Ammon's horn (tissue), 1 donor: ENCODE measurements at places on chromosomes 1 and 21.

- no peak for DNase-seq
These were observed 149.3 kb downstream of the BRINP3 start for GRCh38 chr1:190328361-190328760.

DNA sequence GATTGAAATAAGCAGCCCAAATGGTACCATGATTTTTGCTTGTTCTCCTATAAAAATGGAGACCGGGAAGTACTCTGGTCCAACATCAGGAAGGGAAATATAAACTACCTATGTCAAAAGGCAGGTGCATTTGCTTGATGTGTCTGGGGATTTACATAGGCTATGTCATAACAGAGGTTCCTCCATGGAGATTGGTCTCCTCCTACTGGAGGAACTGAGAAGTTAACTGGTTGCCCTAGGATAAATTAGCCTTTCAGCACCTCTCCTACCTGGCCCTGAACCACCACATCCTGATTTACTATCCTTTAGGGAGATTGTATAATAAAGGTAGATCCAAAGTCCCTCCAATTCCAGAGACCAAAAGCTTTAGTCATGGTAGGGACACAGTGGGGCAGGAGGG is 1109.3 kb upstream of the B3GALT2 start:
- no peak for DNase-seq

DNA sequence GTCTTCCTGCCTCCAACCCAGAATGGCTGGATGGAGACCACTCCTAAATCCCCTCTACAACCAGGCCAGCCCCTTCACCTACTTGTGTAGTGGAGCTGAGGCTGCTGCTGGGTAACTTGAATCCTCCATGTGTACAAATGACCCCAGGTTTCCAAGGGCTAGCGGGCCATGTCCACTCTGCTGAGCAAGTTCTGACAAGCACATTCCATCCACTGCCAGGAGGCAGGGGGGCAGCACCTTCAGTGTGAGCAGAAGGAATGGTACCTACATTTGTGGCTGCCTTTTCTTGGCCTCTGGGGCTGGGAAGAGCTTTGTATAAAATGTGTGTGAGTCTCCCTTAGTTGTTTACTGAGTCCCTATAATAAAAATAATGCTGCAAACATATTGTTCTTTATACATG is 14.5 kb downstream of the KIAA0040 start:
- DNase-seq, result no peak

- DNase-seq, result peak; percentile 82
These were observed 22.4 kb downstream of the CHI3L2 start for GRCh38 chr1:111249960-111250359.

DNA sequence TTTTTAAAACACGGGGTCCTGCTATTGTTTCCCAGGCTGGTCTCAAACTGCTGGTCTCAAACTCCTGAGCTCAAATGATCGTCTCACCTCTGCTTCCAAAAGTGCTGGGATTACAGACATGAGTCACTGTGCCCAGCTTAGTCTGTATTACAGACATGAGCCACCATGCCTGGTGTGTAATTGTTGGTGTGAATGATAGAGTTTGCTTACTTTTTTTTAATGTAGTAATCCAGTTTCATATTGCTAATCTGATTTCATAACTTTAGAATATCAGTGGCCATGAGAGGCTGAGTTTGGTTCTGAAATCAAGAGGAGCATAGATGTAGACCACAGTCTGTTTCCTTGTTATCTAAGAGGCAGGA is 3.4 kb downstream of the EPB41 start:
- DNase-seq, result no peak

GRCh38 chr1:163069142-163069541 is at the start of gene RGS4:
TSS of gene RGS4 (plus strand) at chr1:163069361. CDS start at chr1:163069485, 124 bp downstream.
- peak; percentile 81 for DNase-seq

DNA sequence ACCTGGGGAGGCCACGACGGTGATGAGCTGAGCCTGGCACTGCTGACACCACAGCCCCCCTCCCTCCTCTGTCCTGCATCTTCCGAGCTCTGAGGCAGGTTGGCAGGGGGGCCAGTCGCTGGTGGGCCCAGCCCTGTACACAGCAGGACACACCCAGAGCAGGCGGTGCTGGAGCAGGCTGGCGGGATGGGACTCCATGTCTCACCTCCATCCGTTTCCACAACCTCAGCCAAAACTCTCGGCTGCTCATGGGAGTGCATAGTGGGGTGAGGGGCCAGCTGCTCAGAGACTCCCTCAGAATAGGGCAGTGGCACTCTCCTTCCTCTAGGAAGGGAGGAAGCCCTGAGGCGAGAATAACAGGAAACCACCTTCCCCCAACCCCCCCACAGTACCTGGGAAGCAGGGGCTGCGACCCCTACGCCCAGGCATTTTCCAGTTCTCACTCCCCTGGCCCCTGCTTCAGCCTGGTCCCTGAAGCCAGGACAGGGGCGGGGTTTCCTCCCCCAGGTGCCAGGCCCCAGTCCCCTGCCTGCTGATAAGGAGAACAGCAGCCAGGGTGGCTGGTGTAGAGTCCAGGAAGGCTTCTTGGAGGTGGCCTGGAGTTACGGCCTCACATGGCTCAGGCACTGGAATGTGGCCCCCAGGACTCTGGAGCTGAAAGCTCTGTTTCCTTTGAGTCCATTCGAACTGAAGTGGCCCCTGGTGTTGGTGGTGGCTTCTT is 3.2 kb upstream of the IBA57 start:
- DNase-seq, result no peak

DNA sequence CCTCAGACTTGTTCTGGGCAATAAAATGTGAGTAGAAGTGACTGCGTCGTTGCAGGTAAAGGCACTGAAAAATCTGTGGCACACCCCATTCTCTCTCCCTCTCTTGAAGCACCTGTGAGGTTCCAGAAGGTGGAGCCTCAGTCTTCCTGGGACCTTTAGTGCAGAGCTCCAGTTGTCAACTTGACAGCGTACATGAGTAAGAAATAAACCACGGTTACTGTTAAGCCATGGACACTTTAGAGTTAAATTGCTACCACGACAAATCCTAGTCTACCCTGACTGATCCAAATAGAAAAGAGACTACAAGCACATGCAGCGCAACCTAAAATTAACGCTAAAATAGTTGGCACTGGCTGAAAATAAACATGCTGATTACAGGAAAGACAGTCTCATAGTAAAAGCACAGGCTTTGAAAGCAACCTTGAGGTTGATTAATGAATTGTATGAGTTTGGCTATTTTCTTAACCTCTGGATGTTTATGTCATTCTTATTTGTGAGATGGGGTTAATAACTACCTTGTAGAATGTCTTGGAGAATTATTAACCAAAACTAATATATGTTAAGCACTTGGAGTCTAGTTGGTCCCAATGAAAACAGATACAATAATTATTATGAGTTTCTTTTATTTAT is 93.0 kb upstream of the PLPPR4 start:
- no peak for DNase-seq

DNA sequence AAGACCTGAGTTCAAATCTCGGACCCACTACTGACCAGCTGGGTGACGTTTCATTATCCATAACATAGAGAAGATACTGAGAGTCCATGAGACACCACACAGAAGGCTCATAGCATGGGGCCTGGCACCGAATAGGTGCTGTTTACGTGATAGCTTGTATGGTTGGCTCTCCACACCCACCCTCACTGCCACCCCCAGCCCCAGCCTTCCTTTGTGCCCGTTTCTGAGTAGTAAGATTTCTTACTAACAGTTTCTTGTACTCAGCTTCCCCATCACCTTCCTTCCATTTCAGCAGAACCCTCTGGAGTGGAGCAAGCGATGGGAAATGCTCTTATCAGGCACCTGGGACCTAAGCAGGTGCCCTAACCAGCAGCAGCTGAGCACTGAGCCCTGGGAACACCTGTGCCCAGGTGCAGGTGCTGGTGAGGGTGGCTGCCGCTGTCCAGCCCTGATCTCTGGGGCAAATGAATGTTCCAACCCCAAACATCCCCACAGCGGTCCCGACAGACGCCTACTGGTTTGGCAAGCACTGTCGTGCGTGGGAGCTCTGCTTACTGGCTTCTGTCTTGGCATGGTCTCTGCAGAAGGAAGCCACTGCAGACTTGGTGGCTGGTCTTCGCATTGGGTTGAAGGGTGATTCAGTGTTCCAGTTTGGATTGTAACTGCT is 225.4 kb downstream of the CAMTA1 start:
- peak; percentile 38 for DNase-seq

GRCh38 chr1:242002510-242002909 is 3.6 kb upstream of the MAP1LC3C start:
- no peak for DNase-seq

GRCh38 chr1:21290546-21290944 is 282 bp upstream of the ECE1 start:
- no peak for DNase-seq

DNA sequence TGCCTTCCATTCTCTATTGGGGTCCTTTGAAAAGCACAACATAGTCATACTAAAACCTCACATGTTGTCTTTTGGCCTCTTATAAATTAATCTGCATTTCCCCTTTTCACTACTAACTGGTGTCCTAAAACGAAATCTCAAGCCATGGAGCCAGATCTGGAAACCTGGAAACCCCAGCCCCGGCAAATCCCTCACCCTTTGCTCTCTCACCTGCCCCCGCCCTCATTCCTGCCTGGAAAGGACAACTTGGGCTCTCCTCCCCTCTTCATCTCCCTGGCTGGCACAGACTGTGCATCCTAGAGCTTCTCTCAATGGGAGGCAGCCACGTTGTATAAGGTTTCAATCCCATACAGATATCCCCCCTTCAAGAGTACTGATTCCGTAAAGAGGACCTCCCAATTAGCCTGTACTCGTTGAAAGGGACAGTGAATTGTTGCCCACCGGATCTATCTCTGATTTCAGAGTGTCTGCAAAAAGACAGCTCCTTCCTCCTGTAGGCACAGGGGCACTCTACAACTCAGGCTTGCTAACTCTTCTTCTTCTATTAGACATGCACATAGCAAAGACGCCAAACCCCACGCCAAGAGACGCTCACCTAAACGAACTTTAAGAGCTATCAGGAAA is 1.4 kb downstream of the DUSP10 start:
- DNase-seq, result no peak

GRCh38 chr1:93652323-93652949 is 29.2 kb downstream of the BCAR3 start:
- no peak for DNase-seq

DNA sequence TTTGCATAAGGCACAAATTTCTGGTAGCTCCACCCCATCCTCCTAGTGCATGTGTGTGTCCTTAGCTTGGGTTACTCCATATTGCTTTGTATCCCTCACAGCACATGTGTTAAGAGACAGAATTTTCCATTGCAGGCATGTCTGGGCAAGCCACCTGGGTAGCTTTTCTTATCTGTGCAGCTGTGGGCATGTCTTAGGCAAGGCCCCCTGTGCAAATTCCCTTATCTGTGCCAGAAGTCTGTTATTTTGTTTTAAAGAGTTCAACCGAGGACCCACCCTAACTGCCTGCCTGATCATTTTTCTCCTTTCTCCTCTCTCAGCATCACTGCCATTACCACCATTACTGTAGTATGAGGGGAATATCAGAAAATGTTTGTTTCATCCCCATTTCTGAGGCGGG is 131.9 kb downstream of the CYYR1 start:
- no peak for DNase-seq

- DNase-seq, result no peak
These were observed 483.6 kb downstream of the LTN1 start for GRCh38 chr21:28509031-28509430.

DNA sequence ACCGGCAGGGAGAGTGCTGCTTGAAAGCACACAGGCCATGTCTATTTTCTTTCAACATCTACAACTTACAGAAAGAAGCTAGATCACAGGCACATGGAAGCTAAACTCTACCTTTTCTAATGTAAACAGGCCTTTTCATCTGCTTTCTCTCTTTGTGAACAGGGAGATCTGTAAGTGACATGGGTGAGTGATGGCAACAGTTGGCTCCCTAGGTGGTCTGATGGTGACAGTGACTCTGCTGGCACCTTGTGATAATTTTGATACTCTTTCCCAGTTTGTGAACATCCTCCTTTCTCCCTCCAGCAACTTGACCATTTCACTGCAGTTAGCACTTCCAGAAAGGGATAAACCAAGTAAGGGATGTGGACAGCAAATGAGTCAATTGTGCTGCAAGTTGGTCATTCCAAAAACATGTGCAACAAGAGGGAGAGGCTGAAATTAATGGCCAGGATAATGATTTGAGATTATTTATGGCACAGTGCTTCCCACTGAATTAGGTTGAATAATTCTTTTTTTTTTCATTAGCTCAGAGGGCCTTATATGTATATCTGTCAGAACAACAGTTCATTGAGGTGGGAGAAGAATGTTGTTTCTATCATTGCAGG is 89.5 kb downstream of the XCL2 start:
- no peak for DNase-seq

GRCh38 chr21:21233051-21233450 is 234.8 kb downstream of the NCAM2 start:
- DNase-seq, result no peak

DNA sequence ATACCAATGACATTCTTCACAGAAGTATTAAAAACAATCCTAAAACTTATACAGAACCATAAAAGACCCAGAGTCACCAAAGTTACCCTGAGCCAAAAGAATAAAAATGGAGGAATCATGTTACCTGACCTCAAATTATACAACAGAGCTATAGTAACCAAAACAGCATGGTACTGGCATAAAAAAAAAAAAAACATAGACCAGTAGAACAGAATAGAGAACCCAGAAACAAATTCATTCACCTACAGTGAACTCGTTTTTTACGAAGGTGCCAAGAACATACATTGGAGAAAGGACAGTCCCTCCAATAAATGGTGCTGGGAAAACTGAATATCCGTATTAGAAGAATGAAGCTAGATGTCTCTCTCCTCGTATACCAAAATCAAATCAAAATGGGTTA is 2.6 kb upstream of the GNG5 start:
- DNase-seq, result no peak

- no peak for DNase-seq
These were observed 485.9 kb downstream of the LMO4 start for GRCh38 chr1:87814573-87814972.

- DNase-seq, result no peak
These were observed 1156.5 kb downstream of the NCAM2 start for GRCh38 chr21:22154579-22155274.

- DNase-seq, result no peak
These were observed 16.0 kb downstream of the ITPKB start for GRCh38 chr1:226722901-226723656.

DNA sequence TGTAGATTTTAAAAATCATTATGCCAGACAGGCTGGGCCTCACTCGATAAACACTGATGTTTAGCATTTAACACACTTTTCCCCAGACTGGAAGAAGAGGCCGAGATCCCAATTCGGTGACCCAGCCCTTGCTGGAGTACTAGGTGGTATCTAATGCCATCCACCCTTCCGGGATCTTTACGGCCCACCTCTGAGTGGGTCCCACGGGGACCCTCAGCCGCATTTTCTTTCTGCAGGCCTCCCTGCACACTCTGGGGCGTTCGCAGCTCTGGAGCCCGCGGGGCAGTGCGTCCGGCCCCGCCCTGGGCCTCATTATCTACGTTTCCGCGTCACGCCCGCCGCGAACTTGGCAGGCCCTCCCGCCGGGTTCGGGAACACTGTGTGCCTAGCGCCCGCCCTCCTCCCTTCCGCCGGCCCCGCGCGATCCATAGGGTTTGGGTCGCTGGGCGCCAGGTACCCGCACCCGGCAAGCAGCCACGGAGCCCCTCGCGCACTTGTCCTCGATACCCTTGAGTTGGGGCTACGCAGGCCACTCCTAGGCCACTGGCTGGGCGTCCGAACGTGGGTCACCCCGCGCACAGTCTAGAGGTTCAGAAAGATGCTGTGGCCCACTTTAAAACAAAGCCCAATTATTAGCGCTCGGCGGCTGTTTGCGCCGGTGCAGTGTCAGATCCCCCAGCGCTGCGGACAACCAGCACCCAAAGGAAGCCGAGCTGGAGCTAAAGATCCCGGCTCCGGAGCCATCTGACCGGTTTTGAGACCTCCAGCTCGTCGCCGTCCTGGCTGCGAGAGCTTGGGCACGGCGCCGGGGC is 950 bp upstream of the EVA1C start:
- peak; percentile 86 for DNase-seq
